ENCODE measurements at places on chromosomes 1 and 21. TPM values are rescaled to one million over a fixed set of nuclear protein-coding genes. Genes with fewer than 3 reads are reported as not detected.

DNA sequence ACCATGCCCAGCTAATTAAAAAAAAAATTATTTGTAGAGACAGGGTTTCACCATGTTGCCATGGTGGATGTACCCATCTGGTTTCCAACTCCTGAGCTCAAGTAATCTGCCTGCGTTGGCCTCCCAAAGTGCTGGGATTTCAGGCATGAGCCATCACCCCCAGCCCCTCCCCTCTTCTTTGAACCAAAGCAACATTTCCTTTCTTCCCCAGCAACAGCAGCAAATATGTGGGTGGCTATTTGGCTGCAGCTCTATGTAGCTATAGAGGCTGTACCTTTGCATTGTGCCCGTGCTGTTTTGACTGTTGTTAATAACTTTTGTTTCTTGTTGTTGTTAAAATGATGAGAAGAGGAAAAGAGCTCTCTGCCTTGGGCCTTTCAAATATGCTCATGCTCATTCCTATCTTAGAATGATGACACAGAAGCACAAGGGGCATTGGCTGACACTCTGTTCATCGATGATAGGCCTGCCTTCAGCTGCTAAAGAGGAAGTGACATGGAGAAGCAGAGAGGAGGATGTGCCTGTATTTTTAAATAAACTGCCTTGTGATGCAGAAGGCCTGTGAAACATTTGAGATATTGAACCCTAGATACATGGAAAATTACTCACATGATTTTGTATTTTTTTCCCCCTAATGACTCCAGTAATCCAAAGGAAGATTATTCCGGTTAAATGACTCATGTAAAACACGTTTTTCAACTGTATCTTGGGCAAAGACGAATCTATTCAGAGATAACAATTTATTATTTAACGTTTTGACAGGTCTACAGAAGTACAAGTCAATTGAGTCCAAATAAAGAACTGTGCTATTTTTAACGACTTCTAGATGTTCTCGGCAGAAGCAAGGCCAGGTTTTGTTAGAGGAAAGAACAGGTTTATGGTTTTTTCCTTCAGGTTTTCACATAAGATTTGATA is 20.5 kb upstream of the XPR1 start:
- DNase-seq = peak; percentile 24

DNA sequence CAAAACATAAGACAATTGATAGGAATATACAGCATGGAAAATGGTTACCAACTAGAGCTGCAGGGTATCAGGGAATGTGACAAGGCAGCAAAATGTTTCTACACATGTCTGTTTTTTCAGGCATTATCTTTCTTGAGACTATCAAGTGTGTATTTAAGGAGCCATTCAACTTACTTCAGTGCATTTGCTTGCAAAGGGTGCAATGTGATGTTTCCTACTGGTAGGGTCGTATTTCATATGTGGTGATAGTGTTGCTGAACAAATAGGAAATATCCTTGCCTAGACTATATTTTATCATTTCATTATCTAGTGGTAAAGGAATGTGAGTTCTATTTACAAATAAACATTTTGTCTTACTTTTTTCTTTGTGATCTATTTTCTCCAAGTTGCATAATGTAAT is 42.4 kb downstream of the PTPRC start:
- DNase-seq = no peak

DNA sequence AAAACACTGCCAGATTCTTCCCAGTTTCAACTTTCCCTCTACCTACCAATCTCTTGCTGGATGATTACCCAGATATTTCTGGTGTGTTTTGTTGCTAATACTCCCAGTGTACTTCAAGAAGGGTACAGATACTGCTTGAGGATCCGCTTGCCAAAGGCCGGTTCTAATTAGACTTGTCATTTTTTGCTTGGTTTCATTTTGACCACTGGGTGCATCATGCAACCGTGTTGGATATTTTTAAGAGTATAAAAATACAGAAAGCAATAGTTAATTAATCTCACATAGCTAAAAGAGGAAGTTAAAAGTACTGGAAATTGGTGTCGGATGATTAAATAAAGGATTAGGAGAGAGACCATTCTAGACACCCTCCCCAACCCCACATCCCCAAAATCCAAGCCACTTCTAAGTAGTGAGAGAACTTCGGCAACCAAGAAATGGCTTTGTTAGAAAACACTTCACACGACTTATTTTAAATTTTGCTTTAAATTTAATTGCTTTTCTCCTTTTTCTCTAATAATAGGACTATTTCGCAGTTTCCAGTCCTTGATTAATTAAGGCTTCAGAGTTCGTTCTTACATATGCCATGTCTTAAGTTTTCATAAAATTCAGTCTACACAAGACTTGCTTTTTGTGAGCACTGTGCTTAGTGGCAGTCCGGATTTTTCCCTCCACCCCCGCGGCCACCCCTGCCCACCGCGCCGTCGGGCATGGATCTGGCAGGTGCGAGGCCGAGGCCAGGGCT is 2.5 kb upstream of the CDKN2C start:
- no peak for DNase-seq

The SLC2A5 gene
- total RNA-seq = 2.0 TPM

- DNase-seq = no peak
Observed at GRCh38 chr1:24931146-24931467, 1.0 kb upstream of the RUNX3 start.

The RGS4 gene
- total RNA-seq = 2.0 TPM

The KRTAP26-1 gene
- total RNA-seq = not detected

DNA sequence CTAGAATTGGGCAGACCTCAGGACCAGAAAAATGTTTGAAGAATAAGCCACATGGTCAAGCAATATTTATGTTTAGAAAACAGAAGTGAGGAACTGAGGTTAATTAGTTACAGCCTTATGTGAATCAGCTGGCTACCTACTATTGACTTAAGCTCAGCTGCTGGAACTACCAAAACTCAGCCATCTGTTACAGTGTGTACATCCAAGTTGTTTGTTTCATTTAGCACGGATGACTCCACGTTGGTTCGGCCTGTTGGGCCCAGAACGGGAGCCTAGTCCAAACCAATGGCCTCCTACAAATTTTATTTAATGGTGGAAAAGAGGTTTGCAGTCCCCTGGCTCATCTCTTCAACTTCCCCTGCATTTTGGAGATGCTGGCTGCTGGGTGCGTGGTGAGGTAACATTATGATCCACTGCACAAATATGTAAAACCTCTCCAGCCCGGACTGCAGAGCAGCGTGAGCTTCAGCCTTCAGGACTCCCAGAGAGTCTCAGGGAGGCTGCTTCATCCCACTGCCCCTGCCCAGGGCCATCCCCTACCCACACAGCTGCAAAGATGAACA is 143.4 kb downstream of the ZZZ3 start:
- DNase-seq = no peak
